GM20000 (cell line): ENCODE measurements at places on chromosomes 11 and 22.

DNA sequence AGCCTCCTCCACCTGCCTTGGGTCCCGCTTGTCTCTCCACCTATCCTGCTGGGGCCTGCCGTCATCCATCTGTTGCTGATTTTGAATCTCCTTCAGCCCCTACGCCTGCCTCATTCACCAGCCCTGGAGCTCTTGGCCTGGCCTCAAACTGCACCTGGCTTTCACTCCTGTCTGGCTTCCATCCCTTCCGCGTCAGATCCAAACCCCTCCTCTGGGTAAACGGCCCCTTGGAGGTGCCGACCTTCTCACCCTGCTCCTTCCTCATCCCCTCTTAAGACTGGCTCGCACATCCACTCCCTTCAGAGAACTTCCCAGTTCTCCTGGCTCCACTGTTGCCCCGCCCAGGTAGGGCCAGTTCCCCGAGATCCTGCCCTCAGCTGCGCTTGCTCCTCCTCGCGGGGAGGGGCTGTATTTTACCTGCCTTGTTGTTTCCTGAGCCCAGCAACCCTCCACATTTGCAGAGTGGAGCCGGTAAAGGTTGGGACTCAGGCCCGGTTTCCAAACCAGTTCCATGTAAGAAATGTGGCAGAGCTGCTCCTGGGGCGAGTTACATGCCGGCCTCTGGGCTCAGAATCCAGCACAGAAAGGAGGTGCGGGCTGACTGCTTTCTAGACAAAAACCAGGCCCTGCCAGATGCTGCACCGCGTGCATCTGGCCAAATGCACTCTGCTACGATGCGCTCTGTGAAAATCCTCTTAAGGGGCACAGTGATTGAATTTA lies 13.9 kb upstream of the SHANK2 start:
- DNase-seq, result no peak

DNA sequence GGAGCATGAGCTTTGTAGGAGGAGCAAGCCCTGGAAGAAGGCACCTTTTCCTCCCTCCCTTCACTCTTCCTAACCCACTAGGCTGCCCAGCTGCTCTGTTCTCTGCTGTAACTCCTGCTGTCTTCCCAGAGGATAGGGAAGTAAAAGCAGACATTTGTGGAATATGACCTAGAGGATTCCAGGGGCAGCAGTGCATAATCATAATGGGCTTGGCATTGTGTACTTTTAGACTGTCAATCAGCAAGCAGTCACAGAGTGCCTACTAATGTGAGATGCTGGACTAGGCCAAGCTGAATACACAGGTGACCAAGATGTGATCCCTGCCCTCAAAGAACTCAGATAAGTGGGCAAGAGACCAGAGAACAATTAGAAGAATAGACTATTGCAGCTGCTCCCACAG lies 133.0 kb downstream of the NAV2 start:
- DNase-seq, result no peak

DNA sequence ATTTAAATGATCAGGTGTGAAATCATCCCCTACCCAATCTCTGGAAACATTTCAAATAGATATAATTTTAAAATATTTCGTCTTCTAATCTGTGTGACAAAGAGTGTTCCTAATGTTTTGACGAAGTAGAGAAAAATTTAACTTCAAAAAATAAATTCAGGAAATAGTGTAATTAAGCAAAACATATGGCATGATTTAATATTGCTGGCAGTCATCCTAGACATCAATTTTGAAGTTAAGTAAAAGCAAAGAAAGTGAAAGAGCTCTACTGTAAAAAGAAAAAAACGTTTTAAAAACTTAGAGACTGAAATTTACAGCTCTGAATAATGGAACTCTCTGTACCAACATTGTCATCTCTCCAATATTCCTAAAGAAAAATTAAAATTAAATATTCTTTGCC lies 1062.3 kb downstream of the LRRC4C start:
- DNase-seq, result no peak

GRCh38 chr22:49704345-49705215 lies 123.1 kb downstream of the BRD1 start:
- DNase-seq, result no peak
